ENCODE measurements at places on chromosomes 7 and 10.

DNA sequence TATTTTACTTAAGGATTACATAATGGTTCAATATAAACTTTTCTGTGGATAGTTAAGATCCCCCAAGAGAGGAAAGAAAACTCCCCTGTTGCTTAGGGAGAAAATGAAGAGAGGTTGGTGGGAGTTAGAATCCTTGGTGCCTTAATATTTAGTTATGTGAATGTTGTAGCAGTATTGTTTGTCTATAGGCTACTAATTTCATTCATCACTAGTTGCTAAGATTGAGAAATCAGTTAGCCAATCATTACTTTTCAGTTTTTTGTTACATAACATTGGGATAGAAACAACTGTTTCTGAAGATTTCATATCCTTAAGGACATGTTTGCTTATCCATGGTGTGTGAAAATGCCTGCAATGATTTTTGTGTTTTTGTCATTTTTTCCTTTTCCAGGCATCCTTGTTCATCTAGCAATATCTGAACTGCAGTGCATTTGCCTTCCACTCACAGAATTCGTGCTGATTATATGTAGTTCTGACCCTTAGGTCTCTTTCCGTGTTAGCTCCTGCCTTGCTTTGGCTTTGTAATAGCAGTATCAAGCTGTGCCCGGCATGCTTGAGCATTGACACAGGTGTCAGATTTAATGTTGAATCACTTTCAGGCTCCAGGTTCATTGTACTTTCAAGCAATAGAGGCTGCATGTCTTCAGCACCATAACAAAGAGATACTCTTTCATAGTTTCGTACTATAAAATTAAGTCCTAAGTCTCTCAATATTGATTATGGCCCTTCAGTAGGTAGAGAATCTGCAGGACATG, 85.0 kb downstream of the PODXL start:
- DNase-seq = no peak

DNA sequence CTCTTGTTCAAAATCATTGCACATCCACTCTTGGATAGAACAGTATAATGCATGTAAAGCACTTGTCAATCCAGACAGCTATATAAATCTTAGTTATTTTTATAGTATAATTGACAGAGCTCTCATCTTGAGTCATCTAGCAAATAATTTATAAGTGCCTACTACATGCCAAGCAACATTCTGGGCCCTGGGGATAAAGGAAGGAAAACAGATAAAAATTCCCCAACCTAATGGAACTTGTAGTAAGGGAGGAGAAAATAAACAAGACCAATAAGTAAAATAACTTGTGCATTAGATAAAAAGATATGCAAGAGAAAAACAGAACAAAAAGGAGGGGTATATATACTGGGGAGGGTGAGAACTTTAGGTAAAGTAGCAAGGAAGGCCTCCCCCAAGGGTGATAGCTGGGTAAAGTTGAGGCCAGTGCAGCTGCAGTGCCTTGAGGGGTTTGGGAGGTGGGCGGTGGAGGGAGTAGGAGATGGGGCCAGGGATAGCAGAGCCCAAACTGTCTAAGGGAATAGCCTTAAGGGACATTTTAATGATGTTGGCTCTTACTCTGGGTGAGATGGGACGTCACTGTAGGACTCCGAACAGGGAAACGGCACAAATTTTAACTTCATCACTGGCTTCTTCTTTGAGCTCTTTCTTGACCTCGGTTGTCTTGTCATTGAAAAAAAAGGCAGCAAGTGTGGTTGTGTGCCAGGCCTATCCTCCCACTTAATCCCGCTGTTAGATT, 79.3 kb upstream of the SEC61G start:
- DNase-seq = no peak

DNA sequence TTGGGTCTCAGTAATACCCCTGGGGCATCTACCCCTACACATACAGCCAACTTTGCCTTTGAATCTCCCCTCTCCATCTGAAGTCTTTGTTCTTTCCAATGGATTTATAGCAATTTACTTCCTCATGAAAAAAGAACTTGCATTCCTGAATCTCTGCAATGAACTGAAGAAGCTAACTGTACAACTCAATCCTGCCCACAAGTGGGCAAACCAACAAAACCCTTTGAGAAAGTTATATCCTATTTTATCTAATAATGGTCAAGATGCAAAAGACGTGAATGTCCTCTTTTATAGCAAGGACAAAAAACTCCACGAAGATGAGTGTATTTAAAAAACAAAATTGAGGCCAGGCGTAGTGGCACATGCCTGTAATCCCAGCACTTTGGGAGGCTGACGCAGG, 991.3 kb downstream of the LRMDA start:
- DNase-seq = no peak

DNA sequence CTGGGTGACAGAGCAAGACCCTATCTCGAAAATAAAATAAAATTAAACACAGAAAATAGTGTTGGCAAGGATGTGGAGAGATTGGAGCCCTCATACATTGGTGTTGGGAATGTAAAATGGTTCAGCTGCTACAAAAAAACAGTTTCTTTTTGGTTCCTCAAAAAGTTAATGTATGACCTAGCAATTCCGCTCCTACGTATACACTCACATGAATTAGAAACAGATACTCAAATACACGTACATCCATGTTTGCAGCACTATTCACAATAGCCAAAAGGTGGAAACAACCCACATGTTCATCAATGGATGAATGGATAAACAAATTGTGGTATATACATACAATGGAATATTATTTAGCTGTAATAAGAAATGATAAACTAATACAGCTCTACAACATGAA, 28.4 kb upstream of the CHCHD3 start:
- no peak for DNase-seq

- no peak for DNase-seq
These were observed 56.1 kb downstream of the FEZF1 start for GRCh38 chr7:122248472-122248871.

GRCh38 chr7:145224775-145225174, 388.9 kb upstream of the TPK1 start:
- DNase-seq = no peak

- DNase-seq = peak; percentile 100
These were observed 65.5 kb downstream of the CUX1 start for GRCh38 chr7:101882595-101883564.

GRCh38 chr7:81515009-81515408, 254.8 kb downstream of the HGF start:
- DNase-seq = no peak

DNA sequence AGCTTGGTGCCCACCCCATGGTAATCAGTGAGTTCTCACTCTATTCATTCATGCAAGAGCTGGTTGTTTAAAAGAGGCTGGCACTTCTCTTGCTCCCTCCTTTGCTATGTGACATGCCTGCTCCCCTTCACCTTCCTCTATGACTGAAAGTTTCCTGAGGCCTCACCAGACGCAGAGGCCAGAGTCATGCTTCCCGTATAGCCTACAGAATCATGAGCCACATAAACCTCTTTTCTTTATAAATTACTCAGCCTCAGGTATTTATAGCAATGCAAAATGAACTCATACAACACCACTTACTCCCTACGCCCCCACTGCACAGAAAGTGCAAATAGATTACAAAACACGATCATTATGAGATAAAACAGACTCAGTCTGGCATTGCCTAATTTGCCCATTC, 39.0 kb downstream of the SEC61G start:
- no peak for DNase-seq

DNA sequence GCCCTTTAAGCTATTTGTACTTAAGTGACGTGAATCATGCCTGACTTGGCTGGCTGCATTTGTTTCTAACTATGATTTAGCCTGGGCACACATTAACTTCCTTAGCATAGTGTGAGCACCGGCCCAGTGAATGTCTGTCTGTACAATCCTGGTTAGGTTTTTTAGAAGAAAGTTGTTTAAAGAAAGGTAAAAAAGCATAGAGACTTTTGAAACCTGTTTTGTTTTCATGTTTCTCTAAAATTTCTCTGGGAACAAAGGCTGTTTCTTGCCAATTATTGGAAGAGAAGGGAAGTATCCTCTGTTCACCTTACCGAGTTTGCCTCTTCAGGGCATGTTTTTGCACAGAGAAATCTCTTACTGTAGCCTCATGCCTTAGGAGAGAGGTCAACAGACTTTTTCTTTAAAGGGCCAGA, 42.9 kb upstream of the MET start:
- no peak for DNase-seq

DNA sequence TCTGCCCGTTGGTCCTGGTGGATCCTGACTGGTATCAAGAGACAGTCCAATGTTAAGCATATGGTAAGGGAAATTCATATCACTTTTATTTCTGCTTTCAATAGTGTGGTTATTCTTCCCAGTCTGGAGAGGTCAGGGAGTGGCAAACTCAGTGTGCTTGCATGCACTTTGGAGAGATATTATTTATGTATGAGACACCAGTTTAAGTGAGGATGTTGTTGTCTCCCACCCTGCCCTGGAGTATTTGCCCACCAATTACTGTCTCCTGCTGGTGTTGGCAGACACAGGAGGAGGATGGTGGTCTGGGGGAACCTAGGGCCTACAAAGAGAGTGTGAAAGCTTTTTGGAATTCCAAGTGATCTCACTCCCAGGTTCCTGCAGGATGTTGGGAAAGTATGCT, 59.7 kb downstream of the OR13A1 start:
- DNase-seq = no peak

GRCh38 chr10:30215623-30216022, 133.5 kb downstream of the MTPAP start:
- DNase-seq = no peak

DNA sequence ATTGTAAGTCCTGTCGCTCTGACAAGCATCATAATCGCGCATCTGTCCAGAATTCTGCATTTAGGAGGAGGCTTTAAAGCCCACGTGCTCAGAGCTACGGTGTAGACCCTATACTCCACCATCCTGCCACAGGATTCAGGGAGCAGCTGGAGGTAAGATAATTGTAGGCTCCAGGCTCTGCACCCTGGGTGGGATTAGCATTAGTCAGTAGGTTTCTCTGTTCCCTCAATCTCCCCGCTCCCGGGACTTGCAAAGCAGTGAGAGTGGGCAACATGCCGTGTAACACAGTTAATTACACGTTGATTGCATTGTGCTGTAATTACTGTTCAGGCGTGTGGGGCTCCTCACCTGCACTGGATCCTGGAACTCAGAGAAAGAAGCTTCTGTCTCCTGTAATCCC, 89.3 kb upstream of the CUX1 start:
- no peak for DNase-seq

DNA sequence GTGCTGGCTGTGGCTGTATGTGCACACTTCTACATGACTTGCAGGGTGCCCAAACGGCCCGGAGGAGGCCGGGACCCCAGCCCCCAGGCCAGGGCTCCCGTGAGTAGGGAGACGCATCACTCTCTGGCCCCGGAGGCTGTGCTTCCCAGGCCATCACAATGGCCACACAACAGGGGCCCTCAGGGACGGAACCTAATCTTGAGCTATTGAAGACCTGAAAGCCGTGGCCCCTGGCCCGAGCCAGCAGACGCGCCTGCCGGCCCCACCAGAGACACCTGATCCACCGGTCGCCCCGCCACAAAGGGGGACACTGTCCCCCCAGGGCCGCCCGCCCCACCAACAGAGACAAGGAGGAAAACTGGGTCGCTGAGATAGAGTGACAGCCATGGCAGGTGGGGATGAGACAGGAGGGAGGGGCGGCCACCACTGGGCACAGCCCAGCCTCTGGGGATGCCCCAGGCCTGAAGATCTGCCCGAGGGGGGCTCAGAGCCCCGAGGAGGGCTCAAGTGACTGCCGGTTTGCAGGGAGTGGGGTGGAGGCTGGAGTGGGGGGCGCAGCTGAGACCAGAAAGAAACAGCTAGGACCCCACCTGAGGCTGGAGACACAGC, 10.2 kb upstream of the LFNG start:
- DNase-seq = no peak

- DNase-seq = no peak
These were observed 664 bp upstream of the UBE3C start for GRCh38 chr7:157138101-157138423.

DNA sequence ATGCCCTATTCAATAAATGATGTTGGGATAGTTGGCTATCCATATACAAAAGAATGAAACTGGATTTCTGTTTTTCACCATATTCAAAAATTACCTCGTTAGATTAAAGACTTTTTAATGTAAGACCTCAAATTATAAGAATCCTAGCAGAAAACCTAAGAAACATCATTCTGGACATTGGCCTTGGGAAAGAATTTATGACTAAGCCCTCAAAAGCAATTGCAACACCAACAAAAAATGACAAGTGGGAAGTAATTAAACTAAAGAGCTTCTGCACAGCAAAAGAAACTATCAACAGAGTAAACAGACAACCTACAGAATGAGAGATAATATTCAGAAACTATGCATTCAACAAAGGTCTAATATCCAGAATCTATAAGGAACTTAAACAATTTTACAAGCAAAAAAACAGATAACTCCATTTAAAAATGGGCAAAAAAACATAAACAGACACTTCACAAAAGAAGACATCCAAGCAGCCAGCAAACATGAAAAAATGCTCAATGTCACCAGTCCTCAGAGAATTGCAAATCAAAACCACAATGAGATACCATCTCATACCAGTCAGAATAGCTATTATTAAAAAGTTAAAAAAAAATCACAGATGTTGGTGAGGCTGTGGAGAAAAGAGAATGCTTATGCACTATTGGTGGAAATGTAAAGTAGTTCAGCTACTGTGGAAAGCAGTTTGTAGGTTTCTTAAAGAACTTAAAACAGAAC, 309.8 kb downstream of the AHR start:
- DNase-seq = peak; percentile 45

DNA sequence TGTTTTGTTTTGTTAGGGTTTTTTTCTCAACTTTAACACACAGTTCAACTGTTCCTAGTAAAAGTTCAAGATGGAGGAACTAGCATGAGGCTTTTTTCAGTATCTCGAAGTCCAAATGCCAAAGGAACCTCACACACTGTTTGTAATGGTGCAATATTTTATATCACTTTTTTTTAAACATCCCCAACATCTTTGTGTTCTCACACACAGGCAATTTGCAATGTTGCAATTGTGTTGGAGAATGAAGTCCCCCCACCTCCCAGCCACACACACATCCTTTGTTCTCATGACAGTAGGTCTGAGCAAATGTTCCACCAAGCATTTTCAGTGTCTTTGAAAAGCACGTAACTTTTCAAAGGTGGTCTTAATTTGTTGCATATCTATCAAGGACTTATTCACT, 120.9 kb downstream of the TWIST1 start:
- DNase-seq = no peak

- no peak for DNase-seq
These were observed 227.2 kb downstream of the CUX1 start for GRCh38 chr7:102044641-102044983.

DNA sequence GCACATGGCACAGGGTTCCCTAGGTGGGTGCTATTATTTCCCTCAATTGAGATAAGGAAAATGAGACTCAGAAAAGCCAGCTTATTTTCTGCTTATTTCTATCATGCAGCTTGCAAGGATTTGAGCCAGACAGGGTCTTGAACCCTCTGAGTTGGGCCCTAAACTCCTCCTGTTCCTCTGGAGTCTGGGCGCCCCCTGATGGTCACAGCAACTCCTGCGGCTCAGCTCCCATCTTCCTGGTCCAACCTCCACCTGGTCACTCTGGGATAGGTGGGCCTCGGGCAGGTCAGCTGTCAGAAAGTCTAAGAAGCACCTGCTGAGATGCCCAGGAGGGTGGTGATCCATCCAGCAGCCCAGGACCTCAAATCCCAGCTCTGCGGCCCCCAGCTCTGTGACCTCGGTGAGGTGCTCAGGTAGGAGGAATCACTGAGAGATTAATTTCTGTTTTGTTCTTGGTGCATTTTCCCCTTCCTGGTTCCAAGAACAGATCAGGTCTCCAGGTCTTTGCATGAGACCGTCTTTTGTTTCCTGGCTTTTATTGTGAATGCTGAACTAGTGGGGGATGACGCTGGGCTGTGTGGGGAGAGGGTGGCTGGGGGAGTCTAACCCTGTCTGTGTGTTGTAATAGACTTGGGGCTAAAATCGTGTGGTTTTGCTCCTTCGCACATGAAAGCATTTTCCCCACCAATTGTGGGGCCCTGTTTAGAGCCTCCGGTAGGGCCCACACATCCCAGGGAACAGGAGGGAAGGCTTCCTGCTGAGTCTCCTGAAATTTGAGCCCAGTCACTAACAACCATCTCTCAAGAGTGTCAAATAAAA, 32.8 kb downstream of the TMEM130 start:
- no peak for DNase-seq
